Right lung (tissue), 10 donors: ENCODE measurements at places on chromosomes 11 and 22. TPM values are rescaled to one million over a fixed set of nuclear protein-coding genes. Genes with fewer than 3 reads are reported as not detected.

DNA sequence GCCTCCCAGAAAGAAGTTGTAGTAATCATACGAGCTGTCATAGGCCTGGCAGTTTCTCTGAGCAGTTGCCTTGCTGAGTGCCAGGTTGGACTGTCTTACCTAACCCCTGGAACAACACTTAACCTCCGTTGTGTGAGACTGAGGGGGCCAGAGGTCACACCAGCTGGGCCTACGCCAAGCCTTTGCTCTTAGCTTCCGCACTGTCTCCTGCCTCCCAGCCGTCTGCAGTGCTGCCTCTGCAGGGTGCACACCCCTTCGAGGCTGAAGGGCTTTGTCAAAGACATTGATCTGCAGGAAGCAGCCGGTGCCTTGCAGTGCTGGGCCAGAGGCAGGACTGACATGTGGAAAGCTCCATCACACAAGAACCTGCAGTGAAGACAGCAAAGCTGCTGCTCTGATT, 16.7 kb downstream of the TAB1 start:
- DNase-seq, result no peak

GRCh38 chr11:44467931-44468330, 97.5 kb upstream of the CD82 start:
- DNase-seq, result no peak

LGALS12 gene
- 0.27 TPM for polyA plus RNA-seq

OR51E1 gene
- polyA plus RNA-seq, result 0.33 TPM

- DNase-seq, result peak; percentile 30
Observed at GRCh38 chr11:12066799-12067508, 43.4 kb upstream of the MICAL2 start.

GRCh38 chr22:35685731-35686130, 31.9 kb upstream of the APOL5 start:
- no peak for DNase-seq

GRCh38 chr11:117932426-117932825, 3.2 kb upstream of the TMPRSS13 start:
- no peak for DNase-seq

LRRC74B gene
- polyA plus RNA-seq, result 1.2 TPM

FIBIN gene
- 6.7 TPM for polyA plus RNA-seq

- no peak for DNase-seq
Observed at GRCh38 chr11:24422376-24422775, 74.5 kb upstream of the LUZP2 start.

- peak; percentile 75 for DNase-seq
Observed at GRCh38 chr22:46070803-46071450, 79.4 kb upstream of the PPARA start.
